Activated CD4-positive, alpha-beta T cell treated with anti-CD3 and anti-CD28 coated beads for 24 hours (primary cell): ENCODE measurements at places on chromosomes 13 and 19.

- DNase-seq = no peak
These were observed 8.8 kb upstream of the SULT2B1 start for GRCh38 chr19:48543121-48543710.

GRCh38 chr19:50311723-50312635 lies 17.2 kb downstream of the KCNC3 start:
- DNase-seq = no peak

DNA sequence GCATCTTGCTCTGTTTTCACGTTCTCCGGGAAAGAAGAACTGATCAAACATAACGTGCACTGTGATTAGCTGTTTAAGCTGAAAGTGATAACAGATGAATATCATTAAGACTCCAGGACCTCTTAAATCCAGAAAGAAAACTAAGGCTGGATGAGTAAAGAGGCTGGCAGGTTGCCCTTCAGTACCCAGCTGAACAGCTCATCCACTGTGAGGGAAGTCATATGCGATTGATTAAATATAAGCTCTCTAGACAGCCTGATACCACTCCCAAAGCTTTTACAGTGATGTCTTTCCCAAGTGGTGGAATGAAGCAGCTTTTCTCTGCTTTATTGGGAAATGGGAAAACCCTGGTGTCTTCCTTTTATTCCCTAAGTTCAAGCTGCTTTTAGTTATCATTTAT lies 116.9 kb downstream of the EFNB2 start:
- no peak for DNase-seq

- no peak for DNase-seq
These were observed at the start of gene CCDC106 for GRCh38 chr19:55647732-55648584. Gene CCDC106, plus strand, starts transcription at chr19:55648212. Its CDS starts 835 bp downstream, at chr19:55649047.

GRCh38 chr19:53102206-53102755 lies 941 bp downstream of the ZNF160 start:
- no peak for DNase-seq

- DNase-seq = no peak
These were observed 64.7 kb downstream of the ZNF823 start for GRCh38 chr19:11674067-11674492.

- DNase-seq = no peak
These were observed 147.6 kb upstream of the RXFP2 start for GRCh38 chr13:31591642-31592233.

DNA sequence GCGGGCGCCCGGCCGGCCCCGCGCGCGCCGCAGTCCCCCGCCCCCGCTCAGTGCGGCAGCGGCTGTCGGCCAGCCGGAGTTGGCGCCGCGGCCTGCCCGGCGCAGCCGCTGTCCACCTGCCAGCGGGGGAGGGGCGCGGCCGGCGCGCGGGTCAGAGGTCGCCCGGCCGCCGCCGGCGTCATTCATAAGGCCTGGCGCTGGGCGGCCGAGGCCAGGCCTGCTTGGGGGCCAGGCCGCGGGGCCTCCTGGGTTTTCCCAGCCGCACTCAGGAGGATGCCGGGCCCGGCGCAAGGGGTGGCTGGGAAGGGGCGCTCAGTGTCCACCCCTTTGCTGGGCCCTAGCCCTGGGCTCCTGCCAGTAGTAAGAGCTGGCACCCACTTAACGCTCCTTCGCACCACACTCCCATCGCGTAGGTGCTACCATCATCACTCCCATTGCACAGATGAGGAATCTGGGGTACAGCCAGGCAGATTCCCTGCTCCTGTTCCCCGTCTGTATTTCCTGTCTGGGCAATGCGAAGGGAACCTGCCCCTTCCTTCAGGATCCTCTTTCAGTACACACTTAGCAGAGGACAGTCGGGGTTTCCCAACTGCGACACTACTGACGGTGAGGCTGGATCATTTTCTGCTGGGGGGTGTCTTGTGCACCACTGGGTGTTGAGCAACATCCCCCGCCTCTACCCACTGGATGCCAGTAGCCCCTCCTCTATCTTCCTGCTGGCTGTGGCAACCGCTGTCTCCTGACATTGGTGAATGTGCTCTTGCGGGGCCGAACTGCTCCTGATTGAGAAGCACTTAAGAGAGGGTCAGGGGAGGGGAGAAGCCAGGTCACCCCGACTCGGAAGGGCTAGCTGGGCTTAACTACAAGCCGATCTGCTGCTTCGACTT lies 846 bp upstream of the PRKACA start:
- no peak for DNase-seq

DNA sequence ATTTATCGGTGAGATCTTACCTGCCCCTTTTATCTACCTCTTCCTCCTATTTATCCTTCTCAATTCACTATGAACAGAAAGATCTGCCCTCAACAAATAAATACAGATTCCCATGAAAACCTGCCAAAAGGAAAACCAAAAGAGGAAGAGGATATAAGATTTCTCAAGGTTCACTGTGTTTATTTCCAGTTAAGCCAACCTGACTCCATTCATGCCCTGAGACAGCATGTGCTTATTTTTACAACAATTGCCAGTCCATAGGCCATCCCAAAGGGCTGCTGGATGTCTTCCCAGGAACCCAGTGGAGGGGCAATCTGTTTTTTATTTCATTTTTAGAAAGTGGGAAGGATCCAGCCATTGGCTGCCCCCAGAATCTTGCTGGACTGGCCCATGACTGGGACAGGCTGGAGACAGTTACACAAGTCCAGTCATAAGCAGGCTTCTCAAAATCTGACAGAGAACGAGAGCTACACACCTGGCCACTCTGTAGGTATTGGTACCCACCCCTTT lies 209.1 kb downstream of the IRS2 start:
- DNase-seq = no peak

DNA sequence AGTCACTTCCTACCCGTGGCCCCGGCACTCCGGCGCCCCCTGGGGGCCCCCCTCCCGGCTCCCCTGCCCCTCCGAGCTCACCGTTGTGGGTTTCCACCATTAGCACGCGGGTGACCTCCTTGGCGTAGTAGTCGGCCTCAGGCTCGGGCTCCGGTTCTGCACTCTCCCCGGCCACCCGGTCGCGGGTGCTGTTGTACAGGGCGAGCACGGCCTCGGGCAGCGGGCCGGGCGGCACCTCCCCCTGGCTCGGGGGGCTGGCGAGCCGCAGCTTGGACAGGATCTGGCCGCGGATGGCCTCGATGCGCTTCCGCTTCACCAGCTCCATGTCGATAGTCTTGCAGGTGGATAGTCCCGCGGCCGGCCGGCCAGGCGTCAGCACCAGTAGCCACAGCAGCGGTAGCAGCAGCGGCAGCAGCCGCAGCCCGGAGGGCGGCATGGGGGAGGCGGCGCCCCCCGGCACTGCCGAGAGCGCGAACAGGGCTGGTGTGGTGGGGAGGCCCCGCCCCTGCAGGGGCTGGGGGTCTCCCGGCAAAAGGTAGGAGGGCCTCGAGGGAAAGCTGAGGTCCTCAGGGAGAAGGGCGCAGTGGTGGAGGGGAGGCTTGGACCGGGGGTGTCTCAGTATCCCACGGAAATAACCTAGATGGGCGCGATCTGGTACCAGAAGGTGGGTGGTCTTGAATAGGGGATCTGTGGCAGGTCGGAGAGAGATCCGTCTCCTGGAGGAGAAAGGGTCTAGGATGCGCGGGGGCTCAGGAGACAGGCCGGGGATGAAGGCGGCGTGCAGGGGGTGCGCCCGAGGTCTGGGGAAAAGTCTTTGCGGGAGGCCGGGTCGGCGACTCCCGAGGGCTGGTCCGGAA lies 885 bp downstream of the TGFB1 start:
- peak; percentile 53 for DNase-seq

DNA sequence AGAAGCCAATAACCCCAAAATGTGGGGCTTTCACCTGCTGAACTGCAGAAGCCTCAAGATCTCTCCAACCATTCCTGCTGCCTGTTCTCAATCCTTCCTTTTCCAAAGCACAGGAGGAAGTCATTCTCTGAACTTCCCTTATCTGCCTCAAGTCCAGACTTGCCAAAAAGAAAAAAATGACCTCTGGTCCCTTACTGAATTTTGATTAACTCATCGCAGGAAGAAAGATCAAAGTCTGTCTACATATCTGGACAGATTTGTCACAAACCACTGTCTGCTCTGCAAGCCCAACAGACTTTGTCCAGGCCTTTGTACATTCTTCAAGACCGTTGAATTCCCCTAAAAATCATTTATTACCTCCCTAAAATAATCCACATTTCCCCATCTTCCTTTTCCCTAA lies 126.5 kb upstream of the NBEA start:
- no peak for DNase-seq

GRCh38 chr19:8361921-8362793 lies 1.8 kb upstream of the ANGPTL4 start:
- DNase-seq = no peak

DNA sequence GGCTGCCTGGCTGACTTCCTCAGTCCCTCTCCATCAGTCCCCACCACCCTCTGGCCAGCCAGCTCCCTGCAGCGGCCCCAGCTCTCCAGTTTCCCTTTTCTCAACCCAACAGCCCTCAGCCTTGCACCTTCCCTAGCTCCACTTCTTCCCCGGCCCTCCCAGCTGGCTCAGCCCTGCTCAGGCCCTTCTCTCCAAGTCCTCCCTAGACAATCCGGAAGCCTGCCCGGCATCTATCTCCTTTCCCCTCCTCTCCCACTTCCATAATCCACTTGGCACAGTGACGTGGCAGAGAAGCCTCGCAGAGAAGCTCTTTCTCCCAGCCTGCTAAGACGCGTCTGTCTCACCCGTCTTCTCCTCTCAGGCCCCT lies 1.1 kb downstream of the UBXN6 start:
- DNase-seq = no peak

DNA sequence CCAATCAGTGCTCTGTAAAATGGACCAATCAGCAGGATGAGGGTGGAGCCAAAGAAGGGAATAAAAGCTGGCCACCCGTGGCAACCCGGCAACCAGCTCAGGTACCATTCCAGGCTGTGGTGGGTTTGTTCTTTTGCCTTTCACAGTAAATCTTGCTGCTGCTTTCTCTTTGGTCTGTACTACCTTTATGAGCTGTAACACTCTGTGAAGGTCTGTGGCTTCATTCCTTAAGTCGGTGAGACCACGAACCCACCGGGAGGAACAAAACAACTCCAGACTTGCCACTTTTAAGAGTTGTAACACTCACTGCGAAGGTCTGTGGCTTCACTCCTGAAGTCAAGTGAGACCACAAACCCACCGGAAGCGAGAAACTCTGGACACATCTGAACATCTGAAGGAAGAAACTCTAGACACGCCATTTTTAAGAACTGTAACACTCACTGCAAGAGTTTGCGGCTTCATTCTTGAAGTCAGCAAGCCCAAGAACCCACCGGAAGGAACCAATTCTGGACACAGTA lies 16.5 kb upstream of the SPACA6 start:
- DNase-seq = no peak

DNA sequence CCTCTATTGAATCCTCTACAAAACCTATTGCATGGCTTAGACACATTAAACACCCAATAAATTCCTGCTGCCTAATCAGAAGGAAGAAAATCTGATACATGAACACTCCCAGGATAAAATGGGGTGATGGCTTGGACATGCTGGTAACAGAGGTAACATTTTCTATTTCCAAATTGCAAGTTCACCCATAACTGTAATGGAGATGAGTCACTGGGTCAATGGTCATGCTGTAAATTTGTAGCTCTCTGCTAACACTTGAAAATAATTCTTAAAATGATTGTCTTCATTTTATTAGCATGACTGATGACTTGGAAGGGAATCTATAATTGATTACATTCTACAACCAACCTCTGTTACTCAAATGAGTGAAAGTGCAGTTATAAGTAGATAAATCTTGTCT lies 434.1 kb downstream of the FGF14 start:
- no peak for DNase-seq

DNA sequence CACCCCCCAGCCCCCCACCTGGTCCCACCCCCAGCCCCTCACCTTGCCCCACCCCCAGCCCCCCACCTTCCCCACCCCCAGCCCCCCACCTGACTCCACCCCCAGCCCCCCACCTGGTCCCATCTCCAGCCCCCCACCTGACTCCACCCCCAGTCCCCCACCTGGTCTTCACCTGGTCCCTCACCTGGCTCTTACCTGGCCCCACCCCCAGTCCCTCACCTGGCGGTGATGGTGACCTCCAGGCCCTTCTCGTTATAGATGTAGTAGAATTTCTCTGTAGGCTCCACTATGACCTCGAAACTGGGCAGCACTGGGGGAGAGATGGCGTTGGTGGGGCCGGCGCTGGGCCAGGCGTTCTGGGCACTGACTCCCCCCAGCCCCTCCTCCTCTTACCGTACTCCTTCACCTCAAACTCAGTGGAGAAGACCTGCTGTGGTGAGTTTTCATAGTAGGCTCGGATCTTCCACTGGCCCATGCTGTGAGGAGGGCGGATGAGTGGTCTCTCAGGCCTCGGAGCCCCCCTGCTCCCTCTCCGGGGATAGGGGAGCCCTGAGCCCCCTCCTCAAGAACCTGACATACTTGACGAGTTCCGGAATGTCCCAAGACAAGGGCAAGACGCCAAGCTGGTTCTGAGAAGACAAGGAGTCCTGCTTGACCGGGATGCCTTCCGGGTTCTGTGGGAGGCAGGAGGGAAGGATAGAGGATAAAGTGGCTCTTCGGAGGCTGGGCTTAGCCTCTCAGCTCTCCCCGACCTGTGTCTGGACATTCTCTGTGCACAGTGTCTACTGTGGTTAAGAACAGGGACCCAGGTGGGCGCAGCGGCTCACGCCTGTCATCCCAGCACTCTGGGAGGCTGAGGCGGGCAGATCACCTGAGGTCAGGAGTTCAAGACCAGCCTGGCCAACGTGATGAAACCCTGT lies 6.4 kb downstream of the C3 start:
- no peak for DNase-seq

- DNase-seq = no peak
These were observed 404.4 kb downstream of the SPRY2 start for GRCh38 chr13:79936368-79937136.

- DNase-seq = no peak
These were observed 1790.8 kb upstream of the PCDH20 start for GRCh38 chr13:63206461-63206860.

- DNase-seq = no peak
These were observed 327.9 kb downstream of the GPC6 start for GRCh38 chr13:93554514-93554913.

DNA sequence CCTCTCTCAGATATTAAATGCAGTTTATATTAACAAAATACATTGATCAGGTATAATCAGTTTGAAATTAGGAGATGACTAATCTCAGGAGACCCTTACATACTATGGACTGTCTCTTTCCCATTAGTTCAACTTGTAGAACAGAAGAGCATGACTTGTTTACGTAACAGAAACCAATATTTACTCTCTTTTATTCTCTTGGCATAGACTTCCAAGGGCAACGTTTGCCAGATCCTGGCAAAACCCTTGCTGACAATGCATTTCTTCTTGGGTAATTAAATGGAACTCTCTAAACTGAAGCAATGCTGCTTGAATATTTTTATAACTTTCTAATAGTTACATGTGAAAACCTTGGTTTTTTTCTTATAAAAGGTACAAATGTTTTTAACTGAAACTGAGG lies 68.3 kb upstream of the MYO16 start:
- DNase-seq = no peak

GRCh38 chr19:10380313-10381102 lies at the start of gene TYK2:
Gene TYK2, minus strand, starts transcription at chr19:10380572. Its CDS starts 2,166 bp downstream, at chr19:10378406.
- peak; percentile 98 for DNase-seq

GRCh38 chr13:45119469-45119990 lies 780 bp upstream of the GTF2F2 start:
- DNase-seq = peak; percentile 22

DNA sequence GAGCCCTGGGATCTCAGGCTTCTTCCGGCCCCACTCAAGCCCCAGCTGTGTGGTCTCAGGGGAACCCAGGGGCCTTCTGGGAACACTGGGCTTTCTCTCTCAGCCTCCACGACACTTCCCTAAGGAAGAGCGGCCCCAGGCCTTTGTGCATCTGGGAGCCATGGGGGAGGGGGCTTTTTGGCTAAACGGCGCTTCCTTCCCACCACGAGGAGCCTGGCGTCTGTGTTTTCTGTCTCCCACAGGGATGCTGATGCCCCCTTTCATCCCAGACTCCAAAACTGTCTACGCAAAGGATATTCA lies 24.2 kb upstream of the TMEM255B start:
- DNase-seq = no peak

- DNase-seq = no peak
These were observed 98.3 kb upstream of the UQCRFS1 start for GRCh38 chr19:29311191-29311790.
